H1 (cell line): ENCODE measurements at places on chromosomes 7 and 10.

DNA sequence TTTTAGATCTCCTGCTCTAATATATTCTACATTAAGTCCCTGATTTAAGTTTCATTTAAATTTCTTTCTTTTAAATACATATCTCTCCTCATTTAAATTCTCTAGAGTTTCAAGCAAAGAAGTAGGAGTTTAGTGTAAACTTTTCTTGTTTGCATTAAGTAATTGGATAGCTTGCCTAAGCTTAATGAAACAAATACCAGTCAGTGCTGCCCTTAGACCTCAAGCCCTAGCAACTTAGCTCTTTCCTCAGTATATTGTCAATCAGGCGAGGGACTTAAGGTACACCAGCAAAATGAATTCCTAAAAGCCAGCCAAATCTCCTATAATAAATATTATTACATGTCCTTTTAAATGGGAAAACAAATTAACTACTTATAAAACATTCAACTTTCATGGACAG is 101.5 kb downstream of the CHCHD3 start:
- DNase-seq, result no peak

- DNase-seq, result no peak
Measured at GRCh38 chr7:34307540-34307939, 350.5 kb upstream of the NPSR1 start.

GRCh38 chr7:28666154-28666553 is 253.8 kb downstream of the CREB5 start:
- DNase-seq, result no peak

GRCh38 chr10:76286536-76286935 is 855.1 kb downstream of the LRMDA start:
- no peak for DNase-seq

DNA sequence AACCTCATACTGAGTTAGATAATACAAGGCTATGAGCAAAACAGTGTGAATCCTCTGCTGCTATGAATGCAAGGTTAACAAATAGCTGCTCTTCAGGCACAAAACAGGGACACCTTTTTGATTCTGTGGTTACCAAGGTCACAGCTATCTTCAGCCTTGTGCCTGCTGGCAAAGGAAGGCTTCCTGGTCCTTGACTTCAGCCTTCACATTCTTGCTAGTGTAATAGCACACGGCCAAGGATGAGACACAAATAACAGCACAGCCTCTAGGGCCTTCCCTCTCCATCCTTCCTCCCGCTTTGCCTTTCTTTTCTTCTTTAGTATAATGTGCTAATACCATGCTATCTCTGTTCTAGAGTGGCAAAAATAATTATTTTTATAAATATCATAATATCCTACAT is 130.6 kb upstream of the CAV2 start:
- DNase-seq, result no peak
